ENCODE measurements at places on chromosomes 6 and 20. TPM values are rescaled to one million over a fixed set of nuclear protein-coding genes. Genes with fewer than 3 reads are reported as not detected.

Gene KCNB1
- polyA plus RNA-seq, result 0.66 TPM

Gene RIPOR2
- polyA plus RNA-seq, result 5.7 TPM

Gene UNC5CL
- polyA plus RNA-seq, result 2.9 TPM

Gene HUS1B
- 0.20 TPM for polyA plus RNA-seq

Gene HLA-DOB
- 0.54 TPM for polyA plus RNA-seq

Gene SAMD5
- polyA plus RNA-seq, result 25.5 TPM

Gene HDGFL1
- not detected for polyA plus RNA-seq

Gene EDN1
- polyA plus RNA-seq, result 44.0 TPM

Gene COL9A1
- polyA plus RNA-seq, result 1.5 TPM

Gene MCHR2
- polyA plus RNA-seq, result not detected

Gene ANKRD66
- 2.9 TPM for polyA plus RNA-seq

Gene HSPA1L
- polyA plus RNA-seq, result 3.5 TPM

Gene MSH5
- 43.3 TPM for polyA plus RNA-seq

Gene TPX2
- polyA plus RNA-seq, result 51.6 TPM

Gene NELFE
- polyA plus RNA-seq, result 83.7 TPM

Gene ALDH8A1
- 1.1 TPM for polyA plus RNA-seq

Gene EIF2S2
- polyA plus RNA-seq, result 45.7 TPM

Gene CLDN20
- 3.1 TPM for polyA plus RNA-seq

Gene OOEP
- not detected for polyA plus RNA-seq

Gene COL11A2
- 3.1 TPM for polyA plus RNA-seq
